HFF-Myc (cell line): ENCODE measurements at places on chromosomes 3 and 15.

GRCh38 chr15:31337352-31338031, 10.9 kb downstream of the KLF13 start:
- no peak for DNase-seq

- no peak for DNase-seq
Measured at GRCh38 chr3:127115691-127116351, 77.1 kb upstream of the PRR23E start.

DNA sequence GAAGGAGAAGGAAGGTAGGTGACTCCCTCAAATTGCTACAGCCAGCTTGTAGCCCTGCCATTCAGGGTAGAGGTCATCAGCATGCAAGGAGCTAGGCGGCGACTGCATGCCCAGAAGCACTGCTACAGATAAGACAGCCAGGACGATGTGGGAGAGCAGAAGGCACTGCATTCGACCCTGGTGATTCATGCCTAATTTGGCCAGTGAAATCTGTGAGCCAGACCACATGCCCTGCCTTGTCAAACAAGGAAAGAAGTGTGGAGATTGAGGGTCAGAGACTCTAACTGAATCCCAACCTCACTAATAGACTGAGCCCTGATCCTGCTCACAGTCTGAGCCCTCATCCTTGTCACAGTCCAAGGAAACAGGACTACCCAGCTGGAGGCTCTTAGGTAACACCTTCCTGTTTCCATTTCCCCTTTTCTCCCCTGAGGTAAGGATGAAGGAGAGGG, 86.6 kb downstream of the LINGO1 start:
- DNase-seq, result peak; percentile 64

- DNase-seq, result no peak
Measured at GRCh38 chr3:77655396-77655795, 615.5 kb downstream of the ROBO2 start.
